ENCODE measurements at places on chromosomes 6 and 20. TPM values are rescaled to one million over a fixed set of nuclear protein-coding genes. Genes with fewer than 3 reads are reported as not detected.

The GGTLC1 gene
- not detected for total RNA-seq

The SIRPG gene
- not detected for total RNA-seq

DNA sequence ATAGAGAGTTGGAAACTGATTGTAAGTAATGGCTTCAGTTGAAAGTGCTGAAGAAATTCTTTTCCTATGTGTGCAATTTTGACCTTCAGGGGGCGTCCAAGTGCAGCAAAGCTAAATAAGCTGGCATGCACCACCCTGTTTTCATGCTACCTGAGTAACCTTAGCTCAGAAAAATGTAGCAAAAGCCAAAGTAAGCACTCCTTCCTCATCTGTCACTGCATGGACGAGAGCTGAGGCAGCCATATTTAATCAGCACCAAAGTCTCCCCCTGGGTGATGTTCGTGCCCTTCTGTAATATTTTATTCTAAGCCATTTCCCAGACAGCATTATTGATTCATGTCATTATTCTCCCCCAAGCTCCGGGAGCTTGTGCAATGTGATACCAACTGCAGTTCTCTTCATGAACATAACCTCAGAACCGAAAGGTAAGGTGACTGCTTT is 123.1 kb downstream of the RPS12 start:
- peak; percentile 61 for DNase-seq

DNA sequence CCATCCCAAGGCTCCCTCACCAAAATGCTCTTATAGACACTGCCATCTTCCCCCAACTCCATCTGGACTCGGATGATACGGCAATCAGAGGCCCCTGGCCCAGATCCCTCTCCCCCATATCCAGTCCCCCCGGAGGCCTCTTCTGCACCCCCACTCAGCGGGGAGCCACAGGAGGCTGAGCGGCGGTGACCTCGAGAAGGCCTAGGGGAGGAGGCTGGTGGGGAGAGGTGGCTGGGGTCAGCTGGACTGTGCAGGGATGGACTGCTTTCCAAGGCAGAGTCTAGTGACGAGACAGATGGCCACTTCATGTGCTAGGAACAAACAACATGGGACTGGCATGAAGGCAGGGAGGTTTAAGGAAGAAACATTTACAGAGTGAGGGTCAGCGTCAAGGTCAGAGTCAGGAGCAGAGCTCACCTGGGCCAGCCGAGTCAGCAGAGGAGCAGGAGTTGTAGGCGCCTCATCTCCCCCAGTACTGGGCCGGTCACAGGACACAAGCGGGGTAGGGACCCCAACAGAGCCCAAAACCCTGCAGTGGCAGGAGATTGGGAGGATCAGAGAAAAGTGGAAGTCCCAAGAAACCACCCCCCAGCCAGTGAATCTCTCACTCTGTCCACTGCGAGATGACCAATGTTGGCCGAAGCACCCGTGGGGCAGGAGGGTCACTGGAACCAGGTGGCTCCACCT is 3.7 kb downstream of the PFDN6 start:
- no peak for DNase-seq

DNA sequence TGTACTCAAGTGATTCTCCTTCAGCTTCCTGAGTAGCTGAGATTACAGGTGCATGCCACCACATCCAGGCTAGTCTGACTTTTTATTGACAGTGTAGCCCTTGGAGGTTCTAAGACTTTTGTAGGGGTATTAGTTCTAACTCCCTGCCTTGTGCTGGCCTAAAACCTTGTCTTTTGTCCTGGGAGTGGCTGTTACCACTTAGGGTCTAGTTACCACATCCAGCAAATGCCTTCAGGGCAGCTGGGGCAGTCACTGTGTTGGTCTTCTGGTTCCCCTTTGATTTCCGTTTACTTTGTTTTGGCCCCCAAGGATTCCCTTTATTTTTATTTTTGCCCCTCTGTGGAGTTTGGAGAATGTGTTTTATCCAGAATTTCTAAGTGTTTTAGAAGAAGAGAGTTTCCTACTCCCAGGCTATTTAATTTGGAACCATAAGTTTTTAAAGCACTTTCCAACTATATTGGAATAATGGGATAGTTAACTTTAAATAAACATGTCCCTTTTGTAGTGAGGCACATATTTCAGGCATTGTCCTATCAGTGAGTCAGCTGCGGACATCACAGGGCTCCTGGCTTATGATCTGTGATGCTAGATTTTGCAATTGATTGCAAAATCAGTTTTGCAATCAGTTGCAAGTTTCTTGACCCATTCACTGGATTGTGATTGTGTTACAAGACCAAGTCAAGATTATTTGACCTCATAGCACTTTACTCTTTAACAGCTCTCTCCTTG is 25.0 kb downstream of the IL22RA2 start:
- DNase-seq = peak; percentile 13
